ENCODE measurements at places on chromosomes 3 and 15. TPM values are rescaled to one million over a fixed set of nuclear protein-coding genes. Genes with fewer than 3 reads are reported as not detected.

DNA sequence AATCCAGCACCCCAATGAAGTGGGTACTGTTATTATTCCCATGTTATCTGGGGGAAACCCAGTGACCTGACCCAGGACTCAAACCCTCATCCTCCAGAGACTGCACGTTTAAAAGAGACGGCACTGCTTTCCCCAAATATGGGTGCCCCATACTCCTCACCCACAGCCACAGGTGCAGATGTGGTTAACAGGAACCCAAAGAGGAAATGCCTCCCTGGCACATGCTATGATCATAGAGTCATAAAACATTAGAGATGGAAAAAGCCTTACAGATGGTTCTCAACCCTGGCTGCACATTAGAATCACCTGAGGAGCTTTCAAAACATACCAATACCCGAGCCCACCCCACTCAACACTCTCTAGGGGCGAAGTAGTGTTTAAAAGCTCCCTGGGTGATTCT lies 111.5 kb downstream of the SEMA5B start:
- no peak for DNase-seq

- peak; percentile 87 for DNase-seq
These were observed 25.6 kb downstream of the HACD2 start for GRCh38 chr3:123559040-123559861.

- DNase-seq: no peak
These were observed 16.3 kb downstream of the ITGA11 start for GRCh38 chr15:68415501-68416157.

DNA sequence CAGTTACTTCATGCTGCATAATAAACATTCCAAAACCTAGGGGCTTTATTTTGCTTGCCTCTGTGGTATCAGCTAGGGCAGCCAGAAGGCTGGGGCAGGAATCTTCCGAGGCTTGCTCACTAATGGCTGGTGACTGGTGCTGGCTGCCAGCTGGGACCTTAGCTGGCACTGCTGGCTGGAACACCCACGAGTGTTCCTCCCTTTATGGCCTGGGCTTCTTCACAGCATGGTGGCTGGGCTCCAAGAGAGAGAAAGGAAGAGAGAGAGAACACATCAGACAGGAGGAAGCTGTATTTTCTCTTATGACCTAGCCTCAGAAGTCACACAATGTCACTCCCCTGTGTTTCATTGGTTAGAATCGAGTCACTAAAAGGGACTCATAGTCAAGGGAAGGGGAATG lies 23.9 kb upstream of the CDCP1 start:
- DNase-seq: no peak

GRCh38 chr15:59105854-59106253 lies 908 bp downstream of the CCNB2 start:
- peak; percentile 22 for DNase-seq

GRCh38 chr15:90814191-90814821 lies 54.1 kb upstream of the FURIN start:
- no peak for DNase-seq

GRCh38 chr3:46860017-46860809 lies 3.0 kb downstream of the MYL3 start:
- DNase-seq: peak; percentile 61

DNA sequence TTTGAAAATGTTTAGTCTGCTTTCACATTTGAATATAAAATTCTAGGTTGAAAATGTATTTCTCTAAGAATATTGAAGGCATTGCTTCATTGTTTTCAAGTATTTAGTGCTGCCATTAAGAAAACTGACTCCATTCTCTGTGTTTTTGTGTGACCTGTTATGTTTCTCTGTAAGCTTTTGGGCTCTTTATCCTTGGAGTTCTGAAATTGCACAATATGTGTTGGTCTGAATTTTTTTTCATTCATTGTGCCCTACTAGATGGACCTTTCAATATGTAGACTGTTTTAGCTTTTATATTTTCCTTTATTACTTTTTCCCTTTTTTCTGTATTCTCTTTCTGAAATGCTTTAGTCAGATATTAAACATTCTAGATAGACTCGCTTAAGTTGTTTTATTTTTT lies 22.2 kb downstream of the FAM98B start:
- DNase-seq: no peak

GRCh38 chr3:62367763-62368195 lies 5.6 kb downstream of the FEZF2 start:
- DNase-seq: peak; percentile 82

DNA sequence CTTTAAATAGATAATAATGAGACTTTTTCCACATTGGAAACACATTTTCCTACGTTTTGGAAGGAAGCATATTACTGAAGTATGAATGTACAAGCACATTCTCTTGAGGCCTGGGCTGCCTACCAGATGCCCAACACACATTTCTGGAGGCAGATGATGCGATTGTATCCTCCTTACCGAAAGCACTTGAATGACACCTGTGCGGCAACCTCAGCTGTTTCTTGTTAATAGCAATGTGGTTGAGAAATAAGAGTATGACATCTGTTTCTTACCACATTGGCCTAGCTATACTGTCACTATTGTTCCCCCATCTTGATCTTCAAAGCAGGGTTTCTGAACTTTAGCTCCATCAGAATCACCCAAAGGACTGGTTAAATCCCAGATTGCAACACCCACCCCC lies 84.8 kb downstream of the ARPP21 start:
- DNase-seq: no peak

- no peak for DNase-seq
These were observed 287.8 kb downstream of the XXYLT1 start for GRCh38 chr3:194983121-194983520.

- DNase-seq: no peak
These were observed 130.3 kb downstream of the NR1I2 start for GRCh38 chr3:119912220-119912619.

DNA sequence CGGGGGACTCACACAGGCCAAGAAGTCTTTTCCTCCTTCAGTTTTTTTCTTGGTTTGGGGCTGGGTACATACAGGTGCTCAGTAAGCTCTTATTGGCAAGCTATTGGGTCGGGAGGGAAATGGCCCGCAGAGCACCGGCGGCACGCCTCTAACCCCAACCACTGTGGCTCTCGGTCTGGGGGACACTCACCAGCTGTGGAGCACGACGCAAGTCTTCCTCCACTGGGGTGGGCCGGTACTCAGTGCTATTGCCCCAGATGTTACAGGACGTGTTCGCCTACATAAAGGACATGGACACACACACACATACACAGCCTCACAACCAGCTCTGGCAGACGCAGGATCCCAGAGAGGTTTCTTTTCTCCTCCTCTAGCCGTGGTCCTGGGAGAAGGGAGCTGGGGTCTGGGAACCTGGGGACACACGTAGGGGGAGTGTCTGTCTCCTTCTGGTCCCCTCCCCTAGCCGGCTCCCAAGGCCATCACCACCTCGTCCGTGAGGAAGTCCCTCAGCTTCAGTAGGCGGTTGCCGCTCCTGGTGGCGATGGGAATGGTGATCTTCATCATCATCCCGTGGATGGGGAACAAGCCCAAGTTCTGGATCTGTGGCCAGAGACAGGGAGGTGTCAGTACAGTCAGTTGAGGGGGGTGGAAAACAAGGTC lies 33.4 kb downstream of the FEM1B start:
- DNase-seq: no peak

DNA sequence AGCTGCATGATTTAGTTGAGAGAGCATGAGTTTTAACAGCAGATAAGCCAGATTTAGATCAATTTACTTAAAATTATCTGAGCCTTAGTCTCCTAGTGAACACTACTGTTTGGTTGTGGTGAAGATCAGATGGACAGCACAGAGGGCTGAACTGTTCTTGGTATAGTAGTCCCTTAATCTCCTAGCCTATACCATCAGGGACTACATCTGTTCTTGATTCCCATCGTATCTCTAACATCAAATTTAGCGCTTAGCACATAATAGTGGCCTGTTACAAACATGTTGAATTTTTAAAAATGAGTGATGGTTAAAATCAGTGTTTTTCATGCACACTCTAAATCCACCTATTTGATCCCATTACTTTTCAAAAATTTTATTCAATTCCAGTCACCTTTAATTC lies 507.7 kb downstream of the GRM7 start:
- DNase-seq: no peak

- no peak for DNase-seq
These were observed 30.1 kb upstream of the SLC22A13 start for GRCh38 chr3:38235466-38235865.

GRCh38 chr15:39529457-39529856 lies 51.4 kb upstream of the THBS1 start:
- no peak for DNase-seq

DNA sequence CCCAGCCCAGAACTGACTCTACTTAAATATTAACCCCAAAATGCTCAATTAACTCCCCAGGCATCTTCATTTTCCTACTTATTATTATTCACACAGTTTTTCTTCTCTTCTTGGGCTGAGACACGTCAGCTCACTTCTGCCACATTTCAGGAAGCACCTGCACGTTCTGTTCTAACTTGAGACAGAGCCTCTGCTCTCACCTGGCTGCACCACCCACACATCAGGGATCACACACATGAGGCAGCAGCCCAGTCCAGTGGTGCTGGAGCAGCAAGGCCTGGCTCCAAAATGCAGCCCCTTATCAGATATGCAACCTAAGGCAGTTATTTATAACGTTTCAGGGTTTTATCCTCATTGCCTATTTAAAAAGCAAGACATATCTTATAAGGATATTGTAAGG lies 127.5 kb downstream of the OSBPL10 start:
- DNase-seq: no peak

Gene TTC21A
- total RNA-seq: 2.0 TPM

Gene GOLGA8R
- total RNA-seq: 0.17 TPM

Gene TMEM212
- total RNA-seq: not detected

Gene ALDH1A3
- total RNA-seq: 19.8 TPM

Gene GOLGB1
- total RNA-seq: 34.5 TPM

Gene MEX3B
- total RNA-seq: 15.7 TPM

Gene CFAP91
- 4.9 TPM for total RNA-seq

Gene CELSR3
- total RNA-seq: 33.3 TPM

Measured in GM23338 (cell line).